Progenitor cell of endocrine pancreas (in vitro differentiated cells): ENCODE measurements at places on chromosomes 1 and 21. TPM values are rescaled to one million over a fixed set of nuclear protein-coding genes. Genes with fewer than 3 reads are reported as not detected.

TEX38 gene
- 0.31 and 0.38 TPM in 2 replicates for total RNA-seq

MYOG gene
- total RNA-seq: not detected in 2 replicates

- no peak for DNase-seq
These were observed 1.6 kb upstream of the C1orf159 start for GRCh38 chr1:1117469-1117831.

- DNase-seq: no peak
These were observed 321.0 kb downstream of the PTBP2 start for GRCh38 chr1:97042551-97042950.

DNA sequence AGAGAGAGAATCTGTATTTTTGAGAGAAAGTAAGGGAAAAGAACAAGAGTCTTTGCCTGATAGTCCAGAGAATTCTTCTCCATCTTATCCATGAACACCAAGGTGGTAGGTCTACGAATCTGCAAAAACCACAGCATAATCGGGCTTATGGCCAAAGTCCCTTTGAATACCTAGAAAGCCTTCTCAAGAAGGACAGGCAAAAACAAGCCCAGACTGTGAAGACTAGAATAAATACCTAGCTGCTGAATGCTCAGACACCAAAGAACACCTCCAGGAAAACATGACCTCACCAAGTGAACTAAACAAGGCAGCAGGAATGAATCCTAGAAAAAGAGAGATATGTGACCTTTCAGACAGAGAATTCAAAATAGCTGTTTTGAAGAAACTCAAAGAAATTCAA lies 79.2 kb downstream of the HFM1 start:
- no peak for DNase-seq
